ENCODE measurements at places on chromosomes 4 and X.

DNA sequence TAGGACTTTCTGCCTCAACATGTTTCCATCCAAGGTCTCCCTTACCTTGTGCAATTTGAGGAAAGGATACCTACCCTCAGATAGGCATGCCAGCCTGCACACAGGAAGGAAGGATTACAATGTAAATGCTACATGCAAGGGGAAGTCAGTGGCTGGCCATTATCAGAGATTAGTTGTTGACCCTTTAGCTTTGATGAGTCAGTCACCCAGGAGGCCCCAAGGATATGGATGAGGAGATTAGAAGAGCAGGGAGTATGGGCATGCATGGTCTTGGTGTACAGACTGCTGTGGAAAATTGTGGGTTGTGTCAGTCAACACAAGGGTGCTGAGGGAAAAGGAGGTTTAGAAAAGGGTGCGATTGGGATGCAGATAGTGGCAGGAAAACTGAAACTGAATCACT lies 92.0 kb downstream of the GUCY2F start:
- DNase-seq, result no peak

DNA sequence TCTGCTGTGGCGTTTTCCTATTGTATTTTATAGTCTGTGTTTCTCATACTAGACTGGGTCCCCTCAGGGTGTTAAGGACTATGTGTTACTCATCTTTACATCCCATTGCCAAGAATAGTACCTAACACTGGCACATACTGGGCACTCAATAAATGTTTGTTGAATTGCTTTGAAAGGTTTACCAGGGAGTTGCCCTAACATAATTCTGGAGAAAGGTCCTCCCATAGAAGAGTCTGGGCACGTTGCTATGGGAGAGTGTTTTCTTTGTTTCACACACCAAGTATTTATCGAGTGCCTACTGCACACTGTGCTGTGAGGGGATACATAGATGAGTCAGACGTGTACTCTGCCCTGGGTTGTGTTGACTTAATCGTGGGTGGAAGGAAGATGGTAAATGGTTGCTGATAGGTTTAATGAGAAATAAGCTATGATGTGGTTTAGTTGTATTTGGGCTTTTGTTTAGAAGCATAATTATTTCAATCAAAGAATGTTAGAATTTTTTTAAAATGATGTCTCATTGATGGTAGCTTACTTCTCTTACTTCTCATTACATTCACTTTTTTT lies 42.9 kb downstream of the AFF1 start:
- DNase-seq, result peak; percentile 43

- DNase-seq, result no peak
Measured at GRCh38 chr4:40630335-40631021, 814 bp upstream of the RBM47 start.

- no peak for DNase-seq
Measured at GRCh38 chr4:26520728-26521450, 30.6 kb upstream of the CCKAR start.

GRCh38 chr4:127311371-127311770 lies 321.4 kb upstream of the INTU start:
- no peak for DNase-seq

DNA sequence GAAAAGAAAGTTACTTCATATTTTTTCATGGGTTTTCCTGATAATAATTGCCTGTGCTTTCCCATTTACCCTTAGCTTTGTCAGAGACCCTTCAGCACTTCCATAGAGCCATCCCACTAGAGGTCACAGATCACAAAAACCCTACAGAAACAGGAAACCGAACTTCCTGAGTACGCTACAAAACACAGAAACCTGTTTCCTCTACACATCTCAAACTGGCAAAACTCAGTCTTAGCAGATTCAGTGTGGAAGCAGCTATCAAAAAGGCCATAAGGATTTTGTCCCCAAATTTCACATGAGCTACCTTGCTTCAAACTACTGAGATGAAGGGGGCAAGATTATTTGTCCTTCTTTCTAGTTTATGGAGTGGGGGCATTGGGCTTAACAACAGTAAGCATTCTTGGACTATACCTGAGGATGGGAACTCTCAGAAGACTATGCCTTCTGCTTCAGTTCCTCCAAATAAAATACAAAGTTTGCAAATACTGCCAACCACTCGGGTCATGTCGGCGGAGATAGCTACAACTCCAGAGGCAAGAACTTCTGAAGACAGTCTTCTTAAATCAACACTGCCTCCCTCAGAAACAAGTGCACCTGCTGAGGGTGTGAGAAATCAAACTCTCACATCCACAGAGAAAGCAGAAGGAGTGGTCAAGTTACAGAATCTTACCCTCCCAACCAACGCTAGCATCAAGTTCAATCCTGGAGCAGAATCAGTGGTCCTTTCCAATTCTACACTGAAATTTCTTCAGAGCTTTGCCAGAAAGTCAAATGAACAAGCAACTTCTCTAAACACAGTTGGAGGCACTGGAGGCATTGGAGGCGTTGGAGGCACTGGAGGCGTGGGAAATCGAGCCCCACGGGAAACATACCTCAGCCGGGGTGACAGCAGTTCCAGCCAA lies at the start of gene MMRN1:
MMRN1 (plus strand) TSS at position 206 of the 902 bp plus-strand sequence; CDS start at position 324, 118 bp downstream.
- DNase-seq, result peak; percentile 57

GRCh38 chr4:2296631-2297601 lies 35.0 kb upstream of the MXD4 start:
- DNase-seq, result no peak

DNA sequence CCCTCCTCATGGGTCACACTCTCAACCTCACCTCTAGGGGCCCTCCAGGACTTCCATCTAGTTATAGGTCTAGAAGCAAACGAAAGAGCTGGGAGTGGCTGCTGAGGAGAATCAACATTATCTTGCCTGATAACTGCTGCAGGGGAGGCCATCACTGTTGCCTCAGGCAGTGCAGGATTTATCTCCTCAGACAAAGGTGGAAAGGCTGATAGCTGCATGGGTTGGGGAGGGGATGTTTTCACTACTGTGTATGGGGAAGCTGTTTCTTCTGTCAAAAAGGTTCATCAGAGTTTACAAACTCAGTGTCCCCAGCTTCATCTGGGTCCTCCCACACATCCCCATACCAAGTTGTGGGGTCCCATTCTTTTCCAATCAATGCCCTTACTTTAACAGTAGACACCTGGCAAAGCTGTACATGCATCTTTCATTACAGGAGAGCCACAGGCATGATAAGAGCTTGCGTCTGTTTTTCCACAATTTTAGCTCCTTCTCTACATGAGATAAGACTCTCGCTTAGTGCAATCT lies 17.6 kb upstream of the PRDM8 start:
- DNase-seq, result no peak

DNA sequence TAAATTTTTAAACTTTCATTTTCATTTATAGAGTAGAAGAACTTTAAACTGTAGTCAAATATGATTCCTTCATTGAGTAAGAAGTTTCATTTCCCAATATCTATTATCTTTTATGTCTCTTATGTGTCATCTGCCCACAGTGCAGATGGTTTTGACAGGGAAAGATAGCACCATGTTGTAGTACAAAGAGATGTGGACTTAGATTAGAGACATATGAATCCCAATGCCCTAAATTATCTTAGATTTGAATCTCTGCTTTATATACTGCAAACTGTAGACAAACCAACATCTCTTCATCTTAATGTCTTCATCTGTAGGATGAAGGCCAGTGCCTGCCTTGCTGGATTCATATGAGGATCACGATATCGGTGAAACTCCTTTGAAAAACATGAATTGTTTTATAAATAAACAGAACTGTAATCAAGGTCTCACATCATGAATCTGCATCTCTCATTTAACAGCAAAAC lies 217.5 kb downstream of the BANK1 start:
- no peak for DNase-seq

- no peak for DNase-seq
Measured at GRCh38 chr4:107050525-107051135, 14.5 kb upstream of the DKK2 start.

DNA sequence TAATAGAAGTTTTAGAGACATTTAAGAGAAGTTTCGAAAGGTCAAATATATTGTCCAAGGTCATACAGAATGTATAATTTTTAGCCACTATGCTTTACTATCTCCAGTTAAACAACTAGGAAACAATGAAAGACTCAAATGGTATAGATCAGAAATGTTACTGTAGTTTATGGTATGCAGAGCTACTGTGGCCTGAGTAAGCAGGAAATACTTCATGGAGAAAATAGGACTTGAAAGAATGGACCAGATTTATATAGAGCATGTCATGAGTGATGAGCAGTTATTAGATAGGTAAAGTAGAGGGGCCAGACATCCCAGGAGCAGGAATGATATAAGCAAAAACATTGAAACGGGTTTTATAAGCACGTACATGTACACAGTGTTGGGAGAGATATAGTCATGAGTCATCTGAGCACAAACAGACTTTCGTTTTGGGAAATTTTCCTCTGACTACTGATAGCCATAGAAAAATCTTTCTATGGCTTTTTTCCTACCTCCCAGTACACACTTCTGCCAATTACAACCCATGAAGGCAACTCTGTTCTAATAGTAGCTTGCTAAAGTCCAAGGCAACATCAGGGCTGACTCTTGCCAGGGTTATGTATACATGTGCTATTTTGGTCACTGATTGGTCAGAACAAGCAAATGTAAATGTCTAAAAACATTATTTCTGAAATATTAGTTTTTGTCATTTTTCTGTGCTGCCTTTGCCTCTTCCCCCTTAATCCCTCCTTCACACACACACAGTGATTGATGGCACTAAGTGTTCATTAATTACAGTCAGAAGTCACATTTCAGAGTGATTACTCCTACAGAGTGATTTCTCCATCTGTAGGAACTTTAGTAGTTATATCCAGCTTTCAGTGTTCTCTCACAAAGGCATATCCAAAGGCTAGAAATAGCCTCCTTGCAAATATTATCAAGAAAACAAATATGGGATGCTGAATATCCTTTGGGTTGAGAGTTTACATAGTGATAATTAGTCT lies 198.7 kb downstream of the ENOX2 start:
- no peak for DNase-seq

GRCh38 chr4:31365006-31365690 lies 645.0 kb downstream of the PCDH7 start:
- DNase-seq, result no peak

DNA sequence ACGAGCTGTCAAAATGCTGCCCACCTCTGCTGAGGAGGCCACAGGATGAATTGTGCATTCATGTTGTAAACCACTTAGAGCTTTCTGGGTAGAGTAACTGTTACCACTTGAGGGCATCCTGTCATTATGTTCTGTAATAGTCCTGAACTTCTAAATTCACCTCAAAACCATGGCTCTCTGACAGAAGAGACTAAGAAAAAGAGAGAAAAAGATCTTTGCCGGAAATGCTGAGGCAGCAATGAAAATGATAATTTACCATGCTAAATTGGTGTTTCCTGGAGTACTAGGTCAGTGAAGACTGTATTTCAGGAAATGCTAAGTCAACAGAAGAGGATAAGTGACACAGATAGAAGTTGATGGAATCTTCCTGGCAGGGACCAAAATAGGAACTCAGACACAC lies 942.3 kb upstream of the SLIT2 start:
- DNase-seq, result no peak

GRCh38 chr4:43835869-43836268 lies 612.7 kb downstream of the KCTD8 start:
- DNase-seq, result no peak

- peak; percentile 74 for DNase-seq
Measured at GRCh38 chrX:86047174-86047935, at the start of gene CHM. CHM (minus strand) TSS chrX:86047558; CDS start chrX:86047532, 26 bp downstream.

GRCh38 chrX:111869639-111870034 lies 6.3 kb upstream of the TRPC5OS start:
- peak; percentile 53 for DNase-seq

DNA sequence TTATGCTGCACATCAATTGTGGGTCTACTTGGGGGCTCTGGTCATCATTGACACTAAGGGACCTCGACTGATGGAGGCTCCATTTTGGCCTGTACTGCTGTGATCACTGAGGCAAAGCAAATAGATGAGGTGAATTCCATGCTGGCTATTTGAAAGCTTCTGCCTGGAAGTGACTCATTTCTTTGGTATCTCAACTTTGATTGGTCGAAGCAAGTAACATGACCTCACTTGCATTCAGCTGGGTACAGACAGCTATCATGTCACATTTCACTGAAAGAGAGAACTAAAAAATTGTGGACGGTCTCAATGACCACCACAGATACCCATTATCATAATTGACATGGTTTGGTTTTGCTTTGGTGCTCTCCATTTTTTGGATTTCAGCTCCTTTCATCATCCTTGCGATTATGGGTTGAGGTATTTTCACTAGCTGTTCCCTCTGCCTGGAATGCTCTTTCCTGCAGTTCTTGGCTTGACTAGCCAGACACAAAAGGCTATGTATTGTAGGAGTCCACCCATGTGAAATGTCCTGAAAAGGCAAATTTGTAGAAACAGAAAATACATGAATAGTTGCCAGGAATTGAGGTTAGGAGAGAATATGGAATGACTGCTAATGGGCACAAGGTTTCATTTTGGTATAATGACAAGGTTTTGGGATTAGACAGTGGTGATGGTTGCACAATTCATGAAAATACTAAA lies 369.2 kb upstream of the LCORL start:
- peak; percentile 29 for DNase-seq

DNA sequence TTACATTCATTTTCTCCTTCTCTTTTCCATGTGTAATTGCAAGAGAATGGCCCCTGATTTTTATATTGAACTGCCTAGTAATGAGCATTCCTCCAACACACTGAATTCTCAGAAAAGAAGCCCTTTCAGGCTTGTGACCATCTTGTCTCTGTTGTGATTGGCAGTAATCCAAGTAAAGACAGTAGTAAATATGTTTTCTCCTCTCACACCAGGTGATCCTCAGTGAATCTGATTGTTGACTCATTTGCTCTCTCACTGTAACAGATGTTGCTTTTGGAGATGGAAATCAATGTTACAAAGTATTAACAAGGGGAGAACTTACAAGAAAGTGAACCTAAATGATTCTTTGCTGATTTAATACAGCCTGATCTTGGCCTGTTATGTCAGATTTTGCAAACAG lies 271.0 kb downstream of the AFF2 start:
- no peak for DNase-seq

DNA sequence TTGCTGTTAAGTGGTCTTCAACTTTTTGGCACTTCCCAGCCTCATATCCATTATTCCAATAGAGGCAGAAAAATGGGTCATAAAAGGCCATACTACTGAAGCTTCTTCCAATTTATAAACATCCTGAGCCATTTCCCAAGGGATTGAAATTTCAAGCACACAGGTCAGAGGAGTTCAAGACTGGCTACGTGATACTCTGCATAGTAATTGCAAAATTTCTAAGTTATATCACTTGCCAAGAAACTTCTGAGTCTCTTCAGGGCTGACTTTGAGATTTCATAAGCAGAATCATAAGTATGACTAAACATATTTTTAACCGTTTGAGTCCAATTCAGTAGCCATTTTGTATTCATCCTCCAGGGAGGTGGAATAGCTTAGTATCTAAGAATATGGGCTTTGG lies 75.6 kb upstream of the RXFP1 start:
- DNase-seq, result no peak

DNA sequence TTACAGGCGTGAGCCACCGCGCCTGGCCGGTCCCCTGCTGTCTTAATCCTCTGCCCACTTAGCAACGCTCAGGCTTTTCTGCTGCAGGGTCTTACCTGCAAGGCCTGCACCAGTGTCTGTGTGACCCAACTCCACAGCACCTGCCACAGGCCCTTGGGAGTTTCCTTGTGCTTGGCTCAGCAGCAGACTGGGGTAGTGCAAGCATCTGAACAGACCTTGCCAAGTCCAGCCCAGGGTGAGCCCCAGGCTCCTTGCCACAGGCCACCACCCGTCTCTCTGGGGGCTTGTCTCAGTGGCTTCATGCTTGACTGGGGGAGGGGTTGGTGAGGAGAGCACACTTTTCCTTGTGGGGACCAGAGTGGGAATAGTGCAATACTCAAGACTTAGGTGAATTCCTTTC lies 87.0 kb downstream of the FAM193A start:
- DNase-seq, result no peak

Measured in kidney capillary endothelial cell (primary cell).